ENCODE measurements at places on chromosomes 12 and 14. TPM values are rescaled to one million over a fixed set of nuclear protein-coding genes. Genes with fewer than 3 reads are reported as not detected.

IQSEC3 gene
- total RNA-seq: 1.4 TPM

KIF26A gene
- under 0.01 TPM for total RNA-seq

EPYC gene
- 0.09 TPM for total RNA-seq

CLEC9A gene
- not detected for total RNA-seq

ACSM4 gene
- total RNA-seq: not detected

SLC5A8 gene
- total RNA-seq: not detected

TRHDE gene
- total RNA-seq: 3.5 TPM

C1R gene
- 197 TPM for total RNA-seq

SMCO2 gene
- total RNA-seq: 0.14 TPM

RIPK3 gene
- total RNA-seq: 2.5 TPM

SYCP3 gene
- 0.14 TPM for total RNA-seq

CHGA gene
- not detected for total RNA-seq

ESR2 gene
- total RNA-seq: under 0.01 TPM
